ENCODE measurements at places on chromosomes 16 and 17.

DNA sequence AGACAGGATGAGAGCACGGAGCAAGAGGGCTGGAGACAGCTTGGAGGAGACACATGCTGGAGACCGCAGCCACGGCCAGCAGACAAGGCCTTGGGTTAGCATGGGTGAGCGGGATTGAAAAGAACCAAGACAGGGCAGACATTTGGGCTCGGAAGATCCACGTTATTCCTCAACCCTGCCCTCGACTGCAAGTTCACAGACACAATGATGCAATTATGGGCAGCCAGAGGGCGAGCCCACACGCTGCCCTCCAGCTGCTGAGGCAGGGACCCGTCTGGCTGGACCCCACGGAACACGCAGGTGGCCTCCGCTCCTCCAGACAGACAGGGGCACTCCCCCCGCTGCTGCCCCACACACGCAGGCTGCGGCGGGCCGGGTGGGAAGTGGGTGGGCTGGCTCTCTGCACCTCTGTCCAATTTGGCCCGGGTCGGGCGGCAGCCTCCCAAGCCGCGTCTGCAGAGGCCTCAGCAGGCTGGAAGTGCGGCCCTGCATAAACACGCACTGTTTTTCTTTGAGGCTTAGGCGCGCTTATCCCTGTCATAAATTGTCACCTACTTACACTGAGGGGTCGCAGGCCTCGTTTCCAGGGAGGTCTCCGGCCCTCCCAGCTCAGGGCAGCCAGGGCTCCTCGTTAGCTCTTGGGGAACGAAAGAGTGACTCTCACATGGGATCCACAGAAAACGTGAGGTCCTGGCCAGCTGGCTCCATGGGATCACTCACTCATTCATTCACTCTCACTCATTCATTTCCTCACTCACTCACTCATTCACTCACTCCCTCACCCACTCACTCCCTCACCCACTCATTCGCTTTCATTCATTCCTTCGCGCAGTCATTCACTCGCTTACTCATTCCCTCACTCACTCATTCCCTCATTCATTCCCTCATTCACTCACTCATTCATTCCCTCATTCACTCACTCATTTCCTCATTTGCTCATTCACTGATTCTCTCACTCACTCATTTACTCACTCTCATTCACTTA, 303.9 kb downstream of the C16orf95 start:
- no peak for DNase-seq

- peak; percentile 79 for DNase-seq
These were observed 5.4 kb downstream of the NAT9 start for GRCh38 chr17:74770498-74771318.

DNA sequence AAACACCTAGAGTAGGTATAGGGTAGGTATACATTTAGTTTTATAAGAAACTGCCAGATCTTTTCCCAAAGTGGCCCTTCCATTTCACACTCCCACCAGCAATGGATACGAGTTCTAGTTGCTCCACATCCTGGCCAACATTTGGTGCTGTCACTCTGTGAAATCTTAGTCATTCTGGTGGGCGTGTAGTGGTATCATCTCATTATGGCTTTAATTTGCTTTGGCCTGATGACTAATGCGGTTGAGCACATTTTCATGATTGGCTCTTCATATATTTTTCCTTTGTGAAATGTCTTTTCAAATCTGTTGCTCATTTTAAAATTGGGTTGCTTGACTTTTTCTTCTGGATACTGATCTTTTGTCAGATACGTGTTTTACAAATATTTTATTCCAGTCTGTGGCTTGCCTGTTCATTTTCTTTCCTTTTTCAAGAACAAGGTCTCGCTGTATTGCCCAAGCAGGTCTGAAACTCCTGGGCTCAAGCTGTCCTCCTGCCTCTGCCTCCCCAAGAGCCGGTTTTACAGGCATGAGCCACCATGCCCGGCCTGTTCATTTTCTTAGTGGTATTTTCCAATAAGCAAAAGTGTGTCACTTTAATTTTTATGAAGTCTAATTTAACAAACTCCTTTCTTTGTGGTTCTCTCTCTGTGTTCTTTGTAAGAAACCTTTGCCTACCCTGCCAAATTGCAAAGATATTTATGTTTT, 192.4 kb downstream of the SEC14L1 start:
- DNase-seq = peak; percentile 36

DNA sequence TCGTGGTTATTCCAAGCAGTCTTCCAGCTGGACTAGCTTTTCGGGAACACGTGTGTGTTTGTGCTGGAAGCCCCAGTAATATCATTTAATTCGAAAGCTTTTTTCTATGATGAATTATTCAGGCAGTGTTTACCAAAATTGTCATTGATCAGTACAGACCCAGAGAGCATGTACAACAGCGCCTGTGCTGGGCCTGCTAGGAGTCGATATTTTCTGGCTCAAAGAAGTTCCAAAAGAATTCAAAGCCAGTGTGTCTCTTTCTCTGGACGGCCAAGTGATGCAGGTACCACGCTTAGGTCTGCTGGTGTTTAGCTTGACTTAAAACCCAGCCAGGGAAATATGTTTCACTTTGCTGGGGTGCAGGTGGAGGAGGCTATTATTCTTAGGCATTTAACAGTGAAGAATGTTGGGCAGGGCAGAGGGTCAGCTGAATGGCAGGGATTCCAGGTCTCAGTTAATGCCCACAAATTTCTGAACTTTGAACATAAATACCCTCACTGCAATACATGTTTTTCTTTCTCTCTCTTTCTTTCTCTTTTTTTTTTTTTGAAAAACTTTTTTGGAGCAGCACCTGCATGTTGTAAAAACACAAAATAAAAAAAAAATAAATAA, 401.3 kb downstream of the WWOX start:
- DNase-seq = no peak

DNA sequence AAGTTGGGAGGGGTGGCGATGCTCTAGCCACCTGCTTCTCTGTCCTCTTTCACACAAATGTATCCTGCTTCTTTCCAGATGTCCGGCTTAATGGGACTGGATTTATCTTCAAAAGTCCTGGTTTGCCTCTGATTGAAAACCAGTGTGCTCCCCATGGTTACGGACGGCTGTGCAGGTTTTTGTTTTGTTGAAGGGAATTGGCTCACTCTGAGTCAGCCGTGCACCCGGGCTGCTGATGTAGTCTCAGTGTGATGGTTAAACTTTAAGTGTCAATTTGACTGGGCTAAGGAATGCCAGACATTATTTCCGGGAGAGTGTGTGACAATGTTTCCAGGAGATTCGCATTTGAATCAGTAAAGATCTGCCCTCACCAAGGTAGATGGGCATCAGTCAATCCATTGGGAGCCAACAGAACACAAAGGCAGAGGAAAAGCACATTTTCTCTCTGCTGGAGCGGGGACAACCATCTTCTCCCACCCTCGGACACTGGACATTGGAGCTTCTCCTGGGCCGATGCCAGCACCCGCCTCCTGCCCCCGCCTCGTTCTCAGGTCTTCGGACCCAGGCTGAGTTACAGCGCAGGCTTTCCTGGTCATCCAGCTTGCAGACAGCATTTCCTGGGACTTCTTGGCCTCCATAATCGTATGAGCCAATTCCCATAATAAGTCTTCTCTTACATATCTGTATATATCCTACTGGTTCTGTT, 126.9 kb upstream of the TNRC6C start:
- DNase-seq = no peak

GRCh38 chr16:49827805-49828438, 28.0 kb downstream of the ZNF423 start:
- no peak for DNase-seq

DNA sequence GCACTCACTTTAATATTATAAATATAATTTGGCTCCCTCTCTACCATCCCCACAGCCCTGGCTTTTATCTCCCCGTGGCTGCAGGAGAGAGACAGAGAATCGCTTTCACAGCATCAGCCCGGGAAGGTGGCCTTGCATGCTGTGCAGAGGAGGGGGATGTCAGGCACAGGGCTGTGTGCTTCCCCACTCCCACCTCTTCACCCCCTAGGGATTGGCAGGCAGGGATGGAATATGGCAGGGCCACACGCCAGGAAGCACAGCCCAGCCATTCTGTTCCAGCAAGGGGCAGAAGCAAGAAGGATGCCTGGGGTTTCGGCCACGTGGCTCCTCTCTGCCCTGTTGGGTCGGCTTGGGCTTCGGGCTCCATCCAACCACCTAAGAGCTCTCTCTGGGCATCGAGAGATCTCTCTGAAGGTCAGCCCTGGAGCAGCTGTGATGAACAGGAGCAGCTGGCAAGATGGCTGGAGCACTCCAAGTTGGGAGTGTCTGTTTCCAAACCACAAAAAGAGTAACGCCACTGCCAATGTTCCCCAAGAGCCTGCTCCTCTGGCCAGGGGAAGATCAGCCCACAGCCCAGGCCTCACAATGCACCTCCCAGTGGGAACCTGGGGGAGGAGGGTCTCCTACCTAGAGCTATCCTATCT, 223.2 kb downstream of the C16orf78 start:
- no peak for DNase-seq

GRCh38 chr17:34318474-34318873, 761 bp upstream of the CCL8 start:
- no peak for DNase-seq

DNA sequence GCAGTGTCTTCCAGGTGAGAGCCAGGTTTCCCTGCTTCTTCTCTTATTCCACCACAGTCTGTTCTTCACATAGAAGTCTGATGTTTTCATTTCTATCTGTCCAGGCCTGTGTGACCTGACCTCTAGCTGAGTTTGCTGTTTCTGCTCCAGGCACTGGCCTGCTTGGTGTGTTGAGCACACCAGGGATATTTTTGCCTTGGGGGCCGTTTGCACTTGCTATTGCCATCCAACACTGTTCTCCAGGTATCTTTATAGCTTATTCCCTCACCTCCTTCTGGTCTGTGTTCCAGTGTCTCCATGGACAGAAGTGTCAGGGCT, 41.4 kb downstream of the MRTFB start:
- DNase-seq = no peak

DNA sequence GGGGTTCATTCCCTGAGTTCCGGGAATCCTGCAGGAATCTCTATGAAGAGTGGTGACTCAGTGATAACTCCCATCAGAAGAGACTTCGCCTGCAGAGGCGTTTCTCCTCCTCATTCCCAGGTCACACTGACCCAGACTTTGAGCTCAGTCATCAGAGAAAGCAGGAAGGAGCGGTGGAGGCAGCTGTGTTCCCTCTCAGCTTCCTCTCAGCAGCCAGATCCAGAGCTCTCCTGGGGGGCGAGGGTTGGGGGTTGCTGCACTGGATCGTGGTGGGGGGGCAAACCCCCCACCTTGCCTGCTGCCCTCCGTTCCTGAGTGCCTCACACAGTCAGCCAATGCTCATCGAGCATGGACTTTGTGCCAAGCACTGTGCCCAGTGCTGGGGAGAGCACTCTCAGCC, 271.2 kb downstream of the CBLN1 start:
- no peak for DNase-seq

DNA sequence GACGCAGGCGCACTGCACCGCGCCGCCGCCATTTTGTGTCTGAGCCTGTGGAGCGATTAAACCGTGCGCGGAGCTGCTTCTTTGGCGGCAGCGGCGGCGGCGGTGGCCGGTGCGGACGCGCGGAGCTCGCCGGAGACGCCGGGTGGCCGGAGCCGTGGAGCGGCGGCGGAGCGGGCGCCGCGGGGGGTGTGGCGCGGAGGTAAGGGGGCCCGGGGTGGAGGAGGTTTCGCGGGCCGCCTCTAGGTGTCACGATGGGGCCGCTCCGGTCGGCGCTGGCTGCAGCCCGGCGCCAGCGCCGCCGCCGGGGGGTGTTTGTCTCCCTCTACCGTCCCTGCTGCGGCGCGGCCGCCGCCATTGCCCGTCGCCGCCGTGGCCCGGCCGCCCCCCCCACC, at the start of gene CTCF:
Gene CTCF, plus strand, starts transcription at position 1 of the 392 bp plus-strand sequence. CDS start 48,307 bp downstream, outside the sequence.
- peak; percentile 83 for DNase-seq

DNA sequence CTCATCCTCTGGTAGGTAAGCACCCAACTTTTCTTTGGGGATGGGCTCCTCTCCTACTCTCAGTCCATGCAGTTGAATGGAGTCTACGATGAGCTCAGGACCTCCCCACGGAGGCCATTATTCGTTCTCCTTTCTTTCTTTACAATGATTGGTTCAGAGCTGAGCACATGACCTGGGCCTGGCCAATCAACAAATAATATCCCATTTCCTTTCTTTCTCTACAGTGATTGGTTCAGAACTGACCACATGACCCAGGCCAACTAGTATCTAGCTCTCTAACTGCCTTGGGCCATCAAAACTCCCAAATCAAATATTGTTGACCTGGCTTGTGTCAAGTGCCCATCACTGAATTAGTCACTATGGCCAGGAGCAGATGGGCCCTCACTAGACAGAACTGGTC, 129.2 kb downstream of the USP31 start:
- no peak for DNase-seq

GRCh38 chr16:89931305-89931896, 8.3 kb downstream of the TUBB3 start:
- DNase-seq = no peak

DNA sequence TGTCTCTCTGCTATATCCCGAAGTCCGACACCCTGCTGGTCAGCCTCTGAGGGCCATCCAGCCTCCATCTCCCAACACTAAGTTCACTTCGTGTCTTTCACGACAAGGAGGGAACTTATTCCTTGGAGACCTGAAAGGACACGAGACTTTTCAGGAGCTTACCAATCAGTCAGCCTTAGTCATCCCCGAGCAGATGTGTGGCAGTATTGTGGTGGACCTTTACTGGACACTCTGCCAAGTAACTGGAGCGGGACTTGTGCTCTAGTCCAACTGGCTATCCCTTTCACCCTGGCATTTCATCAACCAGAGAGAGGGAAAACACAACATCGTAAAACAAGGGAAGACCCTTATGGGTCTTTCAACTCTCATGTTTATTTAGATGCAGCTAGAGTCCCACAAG, 87.1 kb downstream of the EMP2 start:
- no peak for DNase-seq

DNA sequence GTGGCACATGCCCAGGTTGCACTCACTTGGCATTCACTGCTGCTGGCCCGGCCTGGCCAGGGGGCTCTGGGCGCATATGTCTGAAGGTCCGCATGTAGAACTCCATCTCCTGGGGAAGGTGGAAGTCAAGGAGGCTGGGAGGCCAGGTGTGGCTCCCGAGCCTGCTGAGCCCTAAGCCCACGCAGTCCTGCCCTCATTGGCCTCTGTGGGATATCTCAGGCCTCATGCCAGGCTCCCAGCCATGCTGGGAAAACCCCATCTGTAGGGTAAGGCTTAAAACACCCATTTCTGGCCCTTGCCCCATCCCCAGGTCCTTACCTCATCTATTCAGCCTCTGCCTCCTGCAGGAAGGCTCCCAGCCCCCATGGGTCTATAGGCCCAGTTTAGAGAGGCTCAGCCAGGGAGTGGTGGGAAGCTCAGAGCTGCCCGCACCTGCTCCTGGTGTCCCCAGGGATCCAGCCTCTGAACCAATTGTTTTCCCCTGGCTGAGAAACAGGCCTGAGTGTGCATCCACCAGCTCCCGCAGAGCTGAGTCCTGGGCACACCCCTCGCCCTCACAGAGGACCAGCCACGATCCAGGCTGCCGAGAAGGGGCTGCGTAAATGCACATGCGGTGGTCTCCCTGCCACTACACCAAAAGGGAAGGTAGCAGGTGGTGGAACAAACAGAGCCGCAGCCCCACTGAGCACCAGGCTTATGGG, 2.3 kb upstream of the TPPP3 start:
- DNase-seq = no peak

- DNase-seq = no peak
These were observed 22.3 kb downstream of the GAN start for GRCh38 chr16:81337097-81337496.

- no peak for DNase-seq
These were observed 76.7 kb upstream of the CBX4 start for GRCh38 chr17:79915850-79916430.

GRCh38 chr16:55853114-55853513, 20.2 kb upstream of the CES1 start:
- DNase-seq = no peak

Data from activated CD4-positive, alpha-beta T cell treated with anti-CD3 and anti-CD28 coated beads, Interleukin-2, amount 50 U/mL, for 48 hours (primary cell).